ENCODE measurements at places on chromosomes 3 and 15.

DNA sequence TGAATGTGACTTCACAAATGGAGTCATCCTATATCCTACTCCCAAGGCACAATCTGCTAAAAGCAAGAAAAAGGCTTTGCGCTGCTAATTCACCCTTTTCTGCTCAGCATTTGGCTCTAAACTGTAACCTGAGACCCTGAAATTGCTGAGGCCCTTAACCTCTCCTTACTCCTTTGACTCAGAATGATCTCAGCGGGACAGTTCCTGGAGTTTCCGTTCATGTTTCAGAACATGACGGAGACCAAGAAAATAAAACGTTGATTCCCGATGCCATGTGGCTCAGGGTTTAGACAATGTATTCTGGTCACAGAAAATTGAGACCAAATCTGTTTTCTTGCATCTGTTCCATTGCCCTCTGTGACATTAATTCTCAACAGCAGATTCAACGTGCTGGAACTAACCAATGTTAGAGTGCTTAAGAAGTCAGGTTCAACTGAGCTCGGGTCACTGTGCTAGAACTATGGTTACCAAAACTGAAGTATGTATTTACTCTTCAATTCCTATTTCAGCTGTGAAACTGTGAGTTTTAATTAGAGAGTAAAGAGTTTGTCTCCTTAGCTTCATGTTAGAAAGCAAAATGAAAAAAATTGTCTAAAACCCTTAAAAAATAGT, 45.4 kb upstream of the TMC3 start:
- no peak for DNase-seq

GRCh38 chr15:34361278-34361677, 5.7 kb downstream of the LPCAT4 start:
- DNase-seq: no peak

- no peak for DNase-seq
Observed at GRCh38 chr3:171384101-171384891, 75.9 kb downstream of the TNIK start.

- no peak for DNase-seq
Observed at GRCh38 chr3:116067326-116067725, 378.0 kb downstream of the LSAMP start.

DNA sequence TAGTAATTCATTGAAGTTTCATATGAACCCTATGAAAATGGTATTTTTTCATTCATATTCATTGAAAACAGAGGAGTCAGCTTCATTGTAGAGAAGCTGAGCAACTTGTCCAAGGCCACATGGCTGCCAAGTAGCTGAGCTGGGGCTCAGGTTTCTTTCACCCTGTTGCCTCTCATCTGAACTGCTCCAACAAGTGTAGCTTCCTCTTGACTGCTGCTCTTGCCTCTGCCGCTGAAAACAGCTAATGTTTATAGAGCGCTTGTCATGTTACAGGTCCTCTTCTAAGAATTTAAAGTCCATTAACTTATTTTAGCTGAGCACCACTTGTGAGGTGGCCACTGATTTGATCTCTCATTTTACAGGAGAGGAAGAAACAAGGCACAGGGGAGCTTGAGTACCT, 81.1 kb downstream of the PDCD6IP start:
- DNase-seq: no peak

DNA sequence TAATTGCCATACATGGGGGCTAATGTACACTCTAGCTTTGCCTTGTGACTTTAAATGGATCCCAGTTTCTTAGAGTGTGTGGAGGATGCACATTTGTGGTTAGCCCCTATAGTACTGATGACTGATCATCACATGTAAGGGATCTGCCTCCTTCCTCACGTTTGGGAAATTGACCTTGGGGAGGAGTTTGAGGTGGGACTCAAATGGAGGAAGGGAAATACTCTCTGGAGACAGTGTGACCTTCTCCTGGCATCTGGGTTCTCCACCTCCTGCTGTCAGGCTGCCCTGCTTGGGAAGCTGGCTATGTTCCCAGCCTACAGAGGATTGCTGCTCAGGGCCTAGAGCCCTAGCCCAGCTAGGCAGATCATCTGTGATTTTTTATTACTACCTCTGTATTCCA, 48.7 kb downstream of the PPM1L start:
- DNase-seq: peak; percentile 69

DNA sequence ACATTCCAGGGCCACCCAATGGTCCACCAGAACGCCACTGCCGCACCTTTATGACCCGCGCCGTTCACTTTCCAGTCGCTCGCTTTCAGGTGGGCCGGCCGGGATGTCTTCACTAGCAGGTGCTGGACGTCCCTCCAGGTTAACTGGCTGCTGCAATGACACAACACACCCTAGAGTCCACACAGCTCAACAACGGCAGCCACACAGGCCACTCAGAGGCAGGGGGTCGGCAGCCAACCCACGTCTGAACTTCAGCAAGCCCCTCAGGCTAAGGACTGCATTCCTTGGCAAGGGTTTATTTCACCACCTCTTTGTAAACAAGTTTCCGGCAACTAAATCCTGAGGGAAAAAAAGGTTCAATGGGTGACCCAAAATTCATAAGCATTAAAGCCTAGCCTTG, 89.2 kb upstream of the SNRPA1 start:
- DNase-seq: no peak

GRCh38 chr3:61862614-61863289, 301.4 kb downstream of the PTPRG start:
- no peak for DNase-seq

GRCh38 chr15:75235760-75236729, 22.1 kb upstream of the GOLGA6C start:
- DNase-seq: no peak

GRCh38 chr3:46349484-46350261, 4.2 kb upstream of the CCR2 start:
- no peak for DNase-seq

DNA sequence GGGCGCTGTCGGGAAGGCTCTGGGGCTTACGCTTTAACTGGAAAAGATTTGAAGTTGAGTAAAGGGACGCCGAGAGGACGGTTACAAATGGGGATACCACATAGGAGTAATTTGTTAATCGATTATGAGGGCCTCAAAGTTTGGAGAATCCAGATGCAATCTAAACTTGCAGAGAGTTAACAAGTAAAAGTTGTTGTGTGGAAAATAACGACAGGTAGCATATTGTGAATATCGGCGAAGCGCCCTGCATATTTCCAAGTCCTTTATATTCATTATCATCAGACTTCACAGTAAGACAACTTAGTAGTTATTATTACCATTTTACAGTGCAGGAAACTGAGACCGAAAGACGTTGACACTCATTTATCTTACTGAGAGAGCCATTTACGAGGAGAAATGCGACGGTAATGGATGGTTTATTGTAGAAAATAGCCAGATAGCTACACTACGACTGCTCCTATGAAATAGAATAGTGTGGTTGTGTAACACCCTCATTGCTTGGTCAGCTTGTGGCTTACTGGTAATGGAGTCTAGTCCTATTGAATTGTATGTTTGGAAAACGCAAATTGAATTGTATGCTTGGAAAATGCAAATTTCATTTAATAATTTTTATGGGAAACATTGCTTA, 700 bp downstream of the MKRN2 start:
- DNase-seq: no peak

- DNase-seq: no peak
Observed at GRCh38 chr3:54347933-54348332, 225.6 kb downstream of the CACNA2D3 start.
